ENCODE measurements at places on chromosomes 3 and 15.

- DNase-seq: no peak
Observed at GRCh38 chr3:66495668-66496045, 5.2 kb downstream of the LRIG1 start.

DNA sequence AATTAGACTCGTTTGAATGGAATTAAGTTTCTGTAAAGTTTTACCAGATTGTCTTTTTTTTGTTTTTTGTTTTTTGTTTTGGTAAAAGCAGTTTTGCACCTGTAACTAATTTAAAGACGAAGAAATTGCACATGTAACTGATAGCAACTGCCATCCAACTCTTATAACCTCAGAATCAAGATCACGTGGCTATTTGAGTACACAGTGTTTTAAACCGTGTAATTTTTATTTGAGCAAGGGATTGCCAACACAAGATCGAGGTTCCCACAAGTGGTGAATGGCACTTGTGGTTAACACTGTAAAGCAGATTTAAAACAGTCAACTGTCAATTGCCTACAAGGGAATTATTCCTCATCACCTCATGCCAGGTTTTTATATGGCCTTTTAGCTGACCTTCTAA lies 67.3 kb downstream of the PPARG start:
- no peak for DNase-seq

- no peak for DNase-seq
Observed at GRCh38 chr3:71055257-71056001, 528.1 kb downstream of the FOXP1 start.

DNA sequence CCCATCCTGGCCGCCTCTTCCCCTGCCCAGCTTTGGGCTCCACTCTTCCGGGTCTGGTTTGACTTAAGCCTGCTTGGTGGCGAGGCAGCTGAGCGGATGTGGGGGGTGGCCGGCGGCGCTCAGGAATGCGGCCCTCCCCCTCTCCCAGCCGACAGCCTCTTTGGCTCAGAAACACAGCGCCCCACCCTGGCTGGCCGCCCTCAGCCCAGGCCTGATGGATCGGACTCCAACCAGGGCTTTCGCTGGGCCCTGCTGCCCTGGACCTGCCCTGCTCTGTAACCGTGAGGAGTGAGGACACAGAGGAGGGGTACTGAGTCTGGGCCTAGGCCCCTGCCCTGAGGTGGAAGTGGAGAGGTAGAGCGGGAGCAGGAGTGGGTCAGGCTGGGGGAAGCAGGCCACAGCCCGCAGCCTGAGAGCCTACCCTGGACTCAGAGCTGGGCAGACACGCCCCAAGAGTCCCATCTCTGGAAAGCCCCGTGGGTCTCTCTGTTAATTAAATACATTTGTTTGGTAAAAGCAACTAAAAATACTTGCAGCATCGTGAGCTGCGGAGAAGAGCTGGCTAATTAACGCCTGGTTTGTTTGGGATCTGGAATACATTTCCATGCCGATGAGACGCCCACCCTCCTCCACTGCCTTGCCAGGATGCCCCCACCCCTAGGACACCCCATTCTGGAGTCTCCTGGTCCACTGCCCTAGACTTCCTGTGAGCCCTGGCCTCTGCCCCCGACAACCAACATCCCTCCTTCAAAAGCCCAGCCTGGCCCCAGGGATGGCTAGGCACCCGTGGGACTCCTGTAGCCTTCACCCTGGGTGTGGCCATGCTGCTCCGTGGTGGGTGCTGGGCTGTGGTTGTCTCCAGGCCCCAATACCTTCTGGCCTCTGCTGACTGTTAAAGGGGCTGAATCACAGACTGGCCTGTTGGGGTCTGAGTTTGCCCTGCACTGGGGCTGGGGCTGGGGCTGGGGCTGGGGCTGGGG lies 19.6 kb downstream of the PLXNA1 start:
- no peak for DNase-seq

DNA sequence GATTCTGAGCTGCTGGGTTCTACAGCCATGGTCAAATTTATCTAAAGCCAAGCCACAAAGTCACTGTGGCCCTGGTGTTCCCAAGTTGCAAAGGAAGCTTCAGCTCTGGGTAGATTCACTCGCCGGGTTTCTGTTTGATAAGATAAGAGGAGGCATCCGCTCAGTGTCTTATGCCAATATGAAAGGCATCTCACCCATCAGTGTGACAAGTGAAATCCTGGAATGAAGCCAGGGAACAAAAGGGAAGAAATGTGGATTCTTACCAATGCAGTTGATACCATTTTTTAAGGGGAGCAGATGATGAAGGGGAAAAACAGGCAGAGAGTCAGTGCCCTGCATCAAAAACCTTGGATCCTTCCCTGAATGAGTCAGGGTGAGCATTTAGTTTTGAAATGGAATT lies 2.8 kb upstream of the CPNE4 start:
- no peak for DNase-seq

- DNase-seq: no peak
Observed at GRCh38 chr3:50687127-50687751, 12.5 kb downstream of the DOCK3 start.
